Activated naive CD4-positive, alpha-beta T cell treated with anti-CD3 and anti-CD28 coated beads for 36 hours (primary cell): ENCODE measurements at places on chromosomes 12 and 14. TPM values are rescaled to one million over a fixed set of nuclear protein-coding genes. Genes with fewer than 3 reads are reported as not detected.

PRR4 gene
- not detected for total RNA-seq

KRT74 gene
- total RNA-seq = not detected

TMEM19 gene
- total RNA-seq = 10.9 TPM

NKX2-1 gene
- not detected for total RNA-seq

GZMH gene
- total RNA-seq = 86.1 TPM

DNA sequence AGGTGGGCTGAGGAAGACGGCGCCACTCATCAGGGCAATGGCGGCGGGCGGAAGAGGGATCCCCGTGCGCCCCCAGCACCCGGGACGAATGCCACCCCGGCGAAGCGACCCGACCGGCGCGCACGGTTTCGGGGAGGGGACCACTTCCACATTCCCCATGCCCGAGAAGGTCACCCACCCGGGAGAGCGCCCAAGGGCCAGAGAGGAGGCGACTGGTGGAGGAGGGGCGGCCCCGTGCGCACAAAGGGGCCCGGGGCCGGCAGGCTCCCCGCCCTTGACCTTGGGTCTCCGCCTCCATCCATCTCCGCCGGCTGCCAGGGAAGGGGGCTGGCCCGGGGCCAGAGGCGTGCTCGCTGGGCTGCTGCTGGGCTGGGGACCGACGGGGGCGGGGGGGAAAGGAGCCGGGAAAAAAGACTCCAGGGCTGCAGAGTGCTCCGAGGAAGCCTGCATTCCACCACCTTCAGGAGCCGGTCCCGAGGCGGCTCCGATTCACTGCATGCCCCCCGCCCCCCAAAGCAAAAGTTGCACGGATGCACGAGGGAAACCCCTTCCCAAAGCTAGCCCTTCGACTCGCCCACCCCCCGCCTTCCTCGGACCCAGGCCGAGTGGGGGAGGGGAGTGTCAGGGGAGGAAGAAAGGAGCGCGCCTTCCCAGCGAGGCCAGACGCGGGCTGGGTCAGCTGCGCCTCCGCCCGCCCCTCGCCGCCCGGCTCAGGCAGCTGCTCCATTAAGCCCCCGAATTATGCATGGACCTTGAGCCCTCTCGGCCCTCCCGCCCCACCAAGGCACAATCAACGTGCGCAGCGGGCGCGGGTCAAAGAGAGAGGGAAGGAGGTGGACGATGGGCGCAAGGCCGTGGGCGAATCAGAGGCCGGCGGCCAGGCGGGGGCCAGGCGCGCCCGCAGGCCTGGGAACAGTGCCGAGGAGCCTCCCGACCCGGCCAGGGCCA lies 26.2 kb downstream of the BCL11B start:
- H3K4me1 ChIP-seq = peaks cover 76% of the 10 kb centered on the region
- no peaks in the 10 kb centered on the region for H3K27me3 ChIP-seq
- no peak for DNase-seq

DNA sequence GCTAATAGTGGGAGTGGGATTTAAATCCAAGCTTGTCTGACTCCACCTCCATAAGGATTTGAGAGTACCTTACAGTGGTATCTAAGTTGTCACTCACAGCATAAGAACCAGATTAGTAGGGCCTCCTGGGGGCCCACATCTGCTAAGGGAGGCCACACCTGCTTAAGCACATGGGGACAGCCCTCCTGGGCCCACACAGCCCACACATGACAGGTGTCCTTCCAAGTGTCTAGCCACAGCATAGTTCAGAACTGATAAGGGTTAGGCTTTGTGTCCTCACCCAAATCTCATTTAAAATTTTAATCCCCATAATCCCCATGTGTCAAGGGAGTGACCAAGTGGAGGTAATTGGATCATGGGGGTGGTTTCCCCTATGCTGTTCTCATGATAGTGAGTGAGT lies 186.0 kb upstream of the HMGA2 start:
- H3K36me3 ChIP-seq = no peaks in the 10 kb centered on the region
- no peak for DNase-seq
- H3K27ac ChIP-seq = no peak overlapping the region
- H3K4me1 ChIP-seq = no peaks in the 10 kb centered on the region
- peaks cover 13% of the 10 kb centered on the region for H3K27me3 ChIP-seq

DNA sequence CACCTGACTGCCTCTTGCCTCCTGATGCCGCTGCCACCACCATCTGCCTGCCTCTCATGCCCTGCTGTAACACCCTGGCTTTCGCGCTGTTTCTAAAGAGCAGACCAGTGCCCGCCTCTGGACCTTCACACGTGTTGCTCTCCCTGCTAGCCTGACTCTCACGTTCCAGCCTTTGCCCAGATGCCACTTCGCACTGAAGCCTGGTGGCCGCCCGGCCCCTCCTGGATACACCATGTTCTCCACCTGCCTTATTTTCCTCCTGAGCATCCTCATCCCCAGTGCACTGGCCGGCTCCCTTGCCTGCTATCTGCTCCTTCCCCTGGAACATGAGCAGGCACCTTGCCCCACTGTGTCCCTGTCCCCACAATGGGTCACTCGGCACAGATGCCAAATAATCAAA lies 146.5 kb downstream of the PIWIL1 start:
- no peak for DNase-seq
- no peaks in the 10 kb centered on the region for H3K36me3 ChIP-seq
- H3K27me3 ChIP-seq = peaks cover 5% of the 10 kb centered on the region
- H3K4me3 ChIP-seq = no peak overlapping the region
- H3K27ac ChIP-seq = no peak overlapping the region
- no peaks in the 10 kb centered on the region for H3K4me1 ChIP-seq

DNA sequence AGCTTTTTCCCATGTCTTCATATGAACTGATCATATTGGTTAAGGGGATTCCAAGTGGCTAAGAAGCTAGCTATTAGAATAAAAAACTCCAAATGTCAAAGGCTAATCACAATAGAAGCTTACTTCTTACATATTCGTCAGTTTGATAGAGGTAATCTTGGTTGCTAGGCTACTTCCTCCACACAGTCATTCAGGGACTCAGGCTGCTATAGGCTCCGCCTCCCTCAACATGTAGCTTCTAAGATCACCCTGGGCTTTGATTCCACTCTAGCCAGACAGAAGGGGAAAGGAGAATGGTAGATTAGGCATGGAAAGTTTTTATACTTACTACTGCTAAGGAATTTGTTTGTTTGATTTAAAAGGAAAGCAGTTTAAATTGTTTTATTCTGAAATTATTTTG lies 207.9 kb downstream of the EFCAB11 start:
- peak; percentile 29 for DNase-seq
- H3K27ac ChIP-seq = no peak overlapping the region
- H3K4me1 ChIP-seq = peaks cover 22% of the 10 kb centered on the region
- H3K27me3 ChIP-seq = no peaks in the 10 kb centered on the region
- H3K36me3 ChIP-seq = no peaks in the 10 kb centered on the region

- no peaks in the 10 kb centered on the region for H3K27me3 ChIP-seq
- H3K36me3 ChIP-seq = no peaks in the 10 kb centered on the region
- H3K4me3 ChIP-seq = no peak overlapping the region
- no peak for DNase-seq
- no peaks in the 10 kb centered on the region for H3K4me1 ChIP-seq
These were observed 93.2 kb downstream of the EGLN3 start for GRCh38 chr14:33857650-33858049.

GRCh38 chr14:87894920-87895319 lies 98.1 kb downstream of the GALC start:
- H3K4me3 ChIP-seq = no peak overlapping the region
- no peaks in the 10 kb centered on the region for H3K36me3 ChIP-seq
- no peaks in the 10 kb centered on the region for H3K27me3 ChIP-seq
- H3K4me1 ChIP-seq = no peaks in the 10 kb centered on the region
